Brain (organoid and tissue), 16 donors: ENCODE measurements at places on chromosomes 12 and 14. TPM values are rescaled to one million over a fixed set of nuclear protein-coding genes. Genes with fewer than 3 reads are reported as not detected.
A peak's percentile ranks its signal among the peaks of the same experiment; 100 is the strongest.

- DNase-seq, result no peak
These were observed 138.2 kb downstream of the NUAK1 start for GRCh38 chr12:106000382-106001104.

- no peak for DNase-seq
These were observed 169.0 kb upstream of the RTL1 start for GRCh38 chr14:101072531-101072930.

DNA sequence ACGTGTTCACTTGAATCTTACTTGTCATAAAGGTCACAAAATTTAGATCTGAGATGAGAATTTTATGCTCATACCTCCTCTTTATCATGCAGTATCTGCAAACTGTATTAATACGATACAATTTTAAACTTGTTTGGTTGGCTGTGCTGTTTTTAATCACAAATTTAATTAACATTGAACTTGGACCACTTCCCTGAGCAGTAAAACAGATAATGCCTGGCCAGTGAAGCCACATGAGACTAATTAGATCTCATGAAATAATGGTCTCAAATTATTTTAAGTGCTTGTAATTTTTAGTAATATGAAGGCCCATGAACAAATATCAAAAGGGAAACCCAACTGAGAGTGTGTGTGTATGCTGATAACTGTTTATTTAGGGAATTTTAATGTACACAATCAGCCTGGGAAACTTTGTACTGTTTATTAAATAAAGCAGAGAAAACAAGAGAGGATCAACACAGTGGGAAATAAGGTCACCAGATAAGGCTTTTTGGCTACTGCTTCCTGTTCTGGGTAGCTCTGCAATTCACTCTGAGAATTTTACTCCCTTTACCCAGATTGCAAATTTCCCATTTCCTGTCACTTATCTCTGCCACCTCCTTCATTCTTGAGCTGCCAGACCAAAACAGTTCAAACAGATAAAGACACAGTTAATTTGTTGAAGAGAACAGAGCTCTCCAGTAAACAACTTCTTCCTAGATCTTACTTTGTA is 61.6 kb upstream of the GNPNAT1 start:
- DNase-seq, result peak; percentile 7

DNA sequence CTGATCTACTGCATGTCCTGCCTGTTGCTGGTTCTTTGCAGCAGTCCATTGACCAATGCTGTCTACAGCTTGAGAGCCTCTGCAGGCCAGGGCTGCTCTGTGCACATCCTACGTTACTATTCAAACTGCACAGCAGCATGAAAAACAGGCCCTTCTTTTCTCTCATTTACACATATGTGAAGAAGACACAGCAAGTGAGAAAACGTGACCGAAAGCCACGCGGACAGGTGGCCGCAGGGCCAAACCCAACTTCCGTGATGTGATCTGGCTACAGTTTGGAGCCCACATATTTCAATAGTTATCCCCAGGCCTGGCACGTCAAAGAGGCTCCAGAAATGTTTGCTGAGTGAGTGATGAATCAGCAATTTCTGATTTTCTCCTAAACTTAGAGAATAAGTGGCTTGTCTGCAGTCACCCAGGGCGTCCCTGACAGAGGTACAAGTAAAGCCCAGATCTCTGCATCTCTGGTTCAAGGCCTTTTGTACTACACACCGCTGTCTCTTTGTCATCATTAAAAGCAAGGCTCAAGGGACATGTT is 17.9 kb upstream of the TCL1B start:
- DNase-seq, result no peak

DNA sequence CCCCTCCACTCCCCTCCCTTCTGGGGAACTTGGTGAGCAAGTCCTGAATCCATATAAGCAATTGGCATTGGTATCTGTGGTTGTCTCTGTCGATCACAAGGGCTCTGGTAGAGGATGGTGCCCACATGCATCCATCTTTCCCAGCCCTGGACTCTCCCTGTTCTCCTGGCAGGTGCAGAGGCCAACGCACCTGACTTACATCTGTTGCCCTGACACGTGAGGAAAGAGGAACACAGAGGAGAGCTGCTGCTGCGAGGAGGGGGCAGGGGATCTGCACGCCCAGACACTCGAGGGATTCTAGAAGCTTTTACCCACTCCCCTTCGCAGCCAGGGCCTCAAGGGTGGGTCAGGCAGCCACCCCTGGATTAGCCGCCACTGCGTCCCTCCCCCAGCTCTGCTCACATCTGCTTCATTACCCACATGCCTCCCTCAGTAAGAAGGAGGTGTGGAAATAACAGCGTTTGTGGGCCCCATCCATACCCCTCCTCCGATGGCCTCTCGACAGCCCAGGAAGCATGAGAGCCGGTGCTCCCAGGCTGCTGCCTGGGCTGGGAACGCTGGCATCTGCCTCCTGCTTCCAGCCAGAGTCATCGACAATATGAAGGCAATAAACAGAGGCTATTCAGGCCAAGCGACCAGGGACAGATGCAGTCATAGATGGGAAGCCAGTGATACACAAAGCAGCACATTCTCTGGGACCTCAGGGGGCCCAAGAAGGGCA is 56.5 kb downstream of the KDM2B start:
- DNase-seq, result peak; percentile 46

GRCh38 chr12:10136637-10137205 is 6.7 kb upstream of the CLEC7A start:
- DNase-seq, result no peak

DNA sequence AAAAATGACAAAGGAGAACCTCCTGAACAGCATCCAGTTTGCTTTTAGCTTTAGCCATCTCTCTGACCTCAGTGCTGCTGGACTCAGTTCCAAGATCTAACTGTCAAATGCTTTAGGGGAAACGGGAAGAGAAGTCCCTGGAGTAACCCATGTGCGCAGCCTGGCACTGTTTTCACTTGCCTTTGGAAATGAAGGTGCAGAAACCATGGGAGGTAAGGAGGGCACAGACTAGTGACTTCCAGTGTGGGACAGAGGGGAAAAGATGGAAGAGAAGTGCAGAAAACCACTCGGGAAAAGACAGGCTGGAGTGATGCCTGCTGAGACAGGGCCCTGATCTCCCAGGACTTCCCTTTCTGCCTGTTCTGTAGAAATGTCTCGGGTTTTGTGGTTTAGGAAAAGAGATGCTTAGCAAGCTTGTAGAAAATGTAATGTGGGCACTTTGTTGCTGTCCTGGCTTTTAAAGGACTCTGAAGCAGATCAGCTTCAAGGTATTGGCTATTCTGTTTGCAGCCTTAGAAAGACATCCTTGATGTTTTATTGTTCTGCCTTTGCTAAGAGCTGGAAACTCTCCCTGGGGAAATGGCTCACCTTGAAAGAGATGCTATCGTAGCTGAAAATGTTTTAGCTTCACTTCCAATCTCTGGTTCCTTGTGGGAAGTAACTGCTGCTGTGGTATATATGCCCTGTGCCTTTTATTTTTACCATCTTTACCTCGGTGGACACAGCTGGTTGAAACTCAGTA is 124.6 kb upstream of the HIF1A start:
- no peak for DNase-seq

SYNDIG1L gene
- polyA plus RNA-seq, result 0.78 TPM

MUCL1 gene
- not detected for polyA plus RNA-seq
